Glutamatergic neuron (in vitro differentiated cells): ENCODE measurements at places on chromosomes 5 and 9. TPM values are rescaled to one million over a fixed set of nuclear protein-coding genes. Genes with fewer than 3 reads are reported as not detected.
A peak's percentile ranks its signal among the peaks of the same experiment; 100 is the strongest.

DNA sequence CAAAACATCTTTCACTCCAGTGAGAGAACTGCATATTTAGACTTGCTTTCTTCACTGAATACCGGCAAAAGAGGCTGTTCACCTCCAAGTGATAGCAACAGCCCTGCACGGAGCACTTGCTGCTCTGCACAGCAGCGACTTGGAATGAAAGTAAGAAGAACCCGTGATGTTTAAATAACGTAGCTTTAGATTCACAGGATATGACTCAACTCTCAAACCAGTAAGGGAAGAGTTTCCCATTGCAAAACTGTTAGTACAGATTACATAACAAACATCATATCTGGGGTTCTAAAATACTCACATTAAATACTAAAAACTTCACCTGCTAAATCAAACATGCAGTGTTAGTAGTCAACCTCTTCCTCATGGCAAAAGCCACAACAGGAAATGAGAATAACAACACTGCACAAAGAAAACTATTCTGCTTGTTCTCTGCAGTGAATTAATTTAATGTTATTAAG lies 203.4 kb downstream of the MCTP1 start:
- no peak for DNase-seq

The N4BP3 gene
- 2.2 TPM for total RNA-seq

GRCh38 chr5:135883441-135883840 lies 12.2 kb downstream of the IL9 start:
- DNase-seq: no peak

The ADAMTS13 gene
- total RNA-seq: 27.9 TPM

The NFIB gene
- 1.5 TPM for total RNA-seq

DNA sequence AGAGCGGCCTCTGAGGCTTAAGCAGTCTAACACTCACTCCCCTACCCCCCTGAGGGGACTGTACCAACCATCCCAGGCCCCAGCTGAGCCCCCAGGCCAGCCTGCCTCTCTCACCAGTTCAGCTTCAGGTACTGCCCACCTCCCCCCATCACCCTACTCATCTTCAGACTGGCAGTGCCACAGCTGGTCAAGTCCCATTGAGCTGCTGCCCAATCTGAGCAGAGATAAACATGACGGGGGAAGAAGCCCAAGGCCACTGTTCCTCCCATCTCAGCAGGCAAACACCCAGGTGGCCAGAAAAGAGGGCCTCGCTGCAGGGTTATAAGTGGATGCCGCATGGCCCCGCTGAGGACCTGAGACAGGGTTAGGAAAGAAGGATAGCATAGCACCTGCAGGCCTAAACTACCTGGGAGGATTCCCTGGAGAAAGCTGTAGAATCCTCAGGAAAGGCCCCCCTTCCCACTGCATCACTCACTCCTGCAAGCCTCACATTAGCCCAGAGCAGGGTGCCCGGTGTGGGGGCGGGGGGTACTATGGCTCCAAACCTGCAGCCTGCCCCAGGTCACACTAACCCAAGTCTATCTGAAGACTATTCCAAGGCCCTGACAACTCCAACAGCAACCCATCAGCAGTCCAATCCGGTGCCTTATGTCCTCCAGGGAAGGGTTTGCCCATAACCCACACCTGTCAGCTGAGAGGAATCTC lies 3.6 kb downstream of the B4GALT1 start:
- DNase-seq: no peak

The RRAGA gene
- total RNA-seq: 71.8 TPM

The GKAP1 gene
- 47.4 TPM for total RNA-seq

The LRRC19 gene
- not detected for total RNA-seq

- no peak for DNase-seq
Observed at GRCh38 chr5:98872674-98873073, 56.1 kb downstream of the CHD1 start.

- no peak for DNase-seq
Observed at GRCh38 chr5:89374144-89374784, 491.3 kb upstream of the MEF2C start.

DNA sequence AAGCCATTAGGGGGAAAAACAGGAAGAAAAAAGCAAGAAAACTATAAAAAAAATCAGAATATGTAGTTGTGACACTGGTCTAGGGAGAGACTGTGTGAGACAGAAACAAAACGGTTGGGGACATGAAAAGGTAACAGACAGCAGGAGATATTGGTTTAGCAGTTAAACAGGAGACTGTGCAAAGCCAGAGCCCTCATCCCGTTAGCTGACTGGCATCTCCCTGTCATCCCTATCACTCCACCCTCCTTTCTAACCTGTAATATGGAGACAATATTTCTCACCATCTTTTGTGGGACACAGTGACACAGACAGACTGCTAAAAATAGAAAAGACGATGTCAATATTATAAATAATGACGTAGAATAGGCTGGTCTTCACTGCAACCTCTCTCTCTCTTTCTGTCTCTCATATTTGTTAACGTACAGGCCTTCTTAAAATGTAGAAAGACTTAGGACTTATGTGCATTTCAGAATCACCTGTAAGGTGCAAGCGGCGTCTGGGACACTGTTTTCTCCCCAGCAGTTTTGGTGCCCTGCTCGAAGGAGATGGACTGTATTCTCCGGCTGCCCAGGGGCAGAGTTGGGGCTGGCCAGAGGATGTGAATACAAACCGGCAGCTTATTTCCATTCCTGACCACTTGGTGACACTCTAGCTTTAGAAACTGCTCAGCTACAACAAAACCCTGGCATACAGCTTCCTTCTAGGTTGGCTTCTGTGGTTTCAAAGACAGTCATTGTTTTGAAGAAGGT lies 190.6 kb downstream of the MAT2B start:
- peak; percentile 57 for DNase-seq

The SV2C gene
- total RNA-seq: 17.8 TPM

The GFM2 gene
- 44.8 TPM for total RNA-seq

DNA sequence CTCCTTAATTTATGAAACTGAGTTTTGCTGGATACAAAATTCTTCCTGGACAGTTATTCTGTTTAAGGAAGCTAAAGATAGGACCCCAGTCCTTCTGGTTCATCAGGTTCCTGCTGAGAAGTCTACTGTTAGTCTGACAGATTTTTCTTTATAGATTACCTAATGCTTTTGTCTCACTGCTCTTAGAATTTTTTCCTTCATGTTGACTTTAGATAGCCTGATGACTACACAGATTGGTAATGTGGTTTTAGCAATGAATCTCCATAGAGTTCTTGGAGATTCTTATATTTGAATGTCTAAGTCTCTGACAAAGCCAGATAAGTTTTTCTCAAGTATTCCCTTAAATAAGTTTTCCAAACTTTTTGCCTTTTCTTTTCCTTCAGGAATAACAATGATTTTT lies 419.7 kb downstream of the CDH10 start:
- DNase-seq: no peak

DNA sequence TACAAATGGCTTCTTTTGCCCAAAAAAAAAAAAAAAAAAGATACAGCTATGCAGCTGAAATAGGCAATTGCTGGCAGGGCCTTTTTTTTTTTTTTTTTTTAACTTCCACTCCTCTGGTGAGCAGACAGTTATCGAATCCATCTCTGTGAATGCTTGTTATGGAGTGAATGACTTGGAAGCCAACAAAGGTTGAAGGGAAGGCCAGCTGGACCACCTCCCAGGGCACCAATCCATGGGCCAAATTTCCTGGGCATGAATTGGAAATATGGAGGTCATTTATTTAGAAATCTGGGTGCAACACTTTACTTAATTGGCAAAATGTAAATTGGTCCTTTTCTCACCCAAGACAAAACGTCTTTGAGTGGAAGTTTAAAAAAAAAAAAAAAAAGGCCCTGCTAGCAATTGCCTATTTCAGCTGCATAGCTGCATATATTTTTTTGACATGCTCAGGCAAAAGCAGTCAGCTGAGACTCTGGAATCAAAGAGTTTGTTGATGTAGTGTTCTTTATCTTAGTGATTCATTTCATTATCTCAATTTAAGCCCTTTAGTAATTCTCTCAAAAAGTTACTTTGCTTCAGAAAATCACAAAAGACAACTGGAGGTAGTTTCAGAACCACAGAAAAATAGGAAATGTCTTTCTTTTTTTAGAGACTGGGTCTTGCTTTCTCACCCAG lies 392.2 kb upstream of the KLF4 start:
- no peak for DNase-seq
